Natural killer cell (primary cell): ENCODE measurements at places on chromosomes 3 and 15. TPM values are rescaled to one million over a fixed set of nuclear protein-coding genes. Genes with fewer than 3 reads are reported as not detected.

Gene SLITRK3
- total RNA-seq: not detected

Gene SNTN
- total RNA-seq: not detected

Gene FGF7
- total RNA-seq: not detected

Gene COPG1
- 127 TPM for total RNA-seq

Gene LMOD3
- total RNA-seq: not detected

Gene CTXN2
- not detected for total RNA-seq

Gene CCDC33
- total RNA-seq: not detected

Gene KLHL6
- total RNA-seq: 17.3 TPM

Gene LRRC15
- total RNA-seq: not detected

Gene KBTBD13
- not detected for total RNA-seq

Gene CCR2
- 9.8 TPM for total RNA-seq

Gene FAM81A
- total RNA-seq: not detected

Gene IGSF11
- total RNA-seq: 0.66 TPM

Gene AMIGO3
- 1.9 TPM for total RNA-seq

Gene CRTC3
- 101 TPM for total RNA-seq

Gene C3orf85
- not detected for total RNA-seq

Gene GYG1
- 46.6 TPM for total RNA-seq
